ENCODE measurements at places on chromosomes 12 and 14. TPM values are rescaled to one million over a fixed set of nuclear protein-coding genes. Genes with fewer than 3 reads are reported as not detected.

SYNDIG1L gene
- 0.19 TPM for polyA plus RNA-seq

TUNAR gene
- 0.71 TPM for polyA plus RNA-seq

MORN3 gene
- 1.9 TPM for polyA plus RNA-seq

TTC9 gene
- 3.9 TPM for polyA plus RNA-seq

CLEC4C gene
- 0.15 TPM for polyA plus RNA-seq

LRRC10 gene
- not detected for polyA plus RNA-seq

OR10AD1 gene
- 0.40 TPM for polyA plus RNA-seq

ACSS3 gene
- 21.0 TPM for polyA plus RNA-seq

- no peak for DNase-seq
Observed at GRCh38 chr14:95273001-95273978, 46.4 kb downstream of the CLMN start.

DNA sequence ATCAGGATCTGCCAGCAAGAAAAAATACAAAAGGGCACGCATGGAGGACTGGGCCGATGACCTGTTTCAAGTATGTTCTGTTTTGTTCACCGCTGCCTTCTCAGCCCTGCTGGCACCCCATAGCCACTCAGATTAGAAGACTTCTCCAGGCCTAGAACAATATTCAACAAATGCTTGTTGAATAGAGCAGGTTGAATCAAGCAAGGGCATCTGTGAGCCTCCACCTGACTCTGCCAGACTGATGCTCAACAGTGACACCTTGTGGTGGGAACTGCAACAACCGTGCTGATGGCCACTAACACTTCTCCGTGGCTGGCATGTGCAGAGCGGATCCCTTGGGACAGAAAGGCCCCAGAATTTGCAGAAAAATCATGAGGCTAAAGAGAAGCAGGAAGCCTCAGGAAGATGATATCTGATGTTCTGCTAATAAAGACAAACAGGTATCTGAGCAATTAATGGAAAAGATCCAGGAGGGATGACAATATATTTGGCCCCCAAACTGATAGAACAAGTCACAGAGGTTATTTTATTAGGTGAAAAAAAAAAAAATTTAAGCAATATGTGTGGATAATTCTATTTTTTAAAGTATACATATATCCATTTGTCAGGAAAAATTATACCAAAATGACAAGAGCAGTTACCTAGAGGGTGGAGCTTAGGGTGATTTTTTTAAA lies 114.3 kb downstream of the KSR2 start:
- DNase-seq = no peak

- DNase-seq = no peak
Observed at GRCh38 chr14:61417141-61417540, 95.8 kb downstream of the PRKCH start.

DNA sequence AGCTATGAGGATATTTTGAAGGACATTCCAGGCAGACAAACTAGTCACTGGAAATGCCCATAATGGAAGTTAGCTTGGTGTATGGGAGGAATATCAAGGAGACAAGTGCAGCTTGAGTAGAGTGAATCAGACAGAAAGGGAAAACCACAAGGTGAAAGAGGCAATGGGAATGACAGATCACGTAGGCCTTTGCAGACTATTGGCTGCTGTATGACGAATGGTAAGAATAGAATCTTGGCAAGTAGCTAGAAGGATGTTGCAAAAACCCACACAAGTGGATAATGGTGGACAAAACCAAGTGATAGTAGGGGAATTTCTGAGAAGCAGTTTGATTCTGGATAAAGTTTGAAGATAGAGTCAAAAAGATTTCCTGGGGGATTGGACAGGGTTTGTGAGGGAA lies 196.9 kb upstream of the NOVA1 start:
- no peak for DNase-seq

GRCh38 chr14:99777951-99778350 lies 15.3 kb upstream of the EML1 start:
- DNase-seq = no peak

GRCh38 chr14:91363776-91364523 lies 53.7 kb downstream of the CCDC88C start:
- no peak for DNase-seq

- DNase-seq = no peak
Observed at GRCh38 chr14:30450631-30451545, 108.1 kb upstream of the G2E3 start.

DNA sequence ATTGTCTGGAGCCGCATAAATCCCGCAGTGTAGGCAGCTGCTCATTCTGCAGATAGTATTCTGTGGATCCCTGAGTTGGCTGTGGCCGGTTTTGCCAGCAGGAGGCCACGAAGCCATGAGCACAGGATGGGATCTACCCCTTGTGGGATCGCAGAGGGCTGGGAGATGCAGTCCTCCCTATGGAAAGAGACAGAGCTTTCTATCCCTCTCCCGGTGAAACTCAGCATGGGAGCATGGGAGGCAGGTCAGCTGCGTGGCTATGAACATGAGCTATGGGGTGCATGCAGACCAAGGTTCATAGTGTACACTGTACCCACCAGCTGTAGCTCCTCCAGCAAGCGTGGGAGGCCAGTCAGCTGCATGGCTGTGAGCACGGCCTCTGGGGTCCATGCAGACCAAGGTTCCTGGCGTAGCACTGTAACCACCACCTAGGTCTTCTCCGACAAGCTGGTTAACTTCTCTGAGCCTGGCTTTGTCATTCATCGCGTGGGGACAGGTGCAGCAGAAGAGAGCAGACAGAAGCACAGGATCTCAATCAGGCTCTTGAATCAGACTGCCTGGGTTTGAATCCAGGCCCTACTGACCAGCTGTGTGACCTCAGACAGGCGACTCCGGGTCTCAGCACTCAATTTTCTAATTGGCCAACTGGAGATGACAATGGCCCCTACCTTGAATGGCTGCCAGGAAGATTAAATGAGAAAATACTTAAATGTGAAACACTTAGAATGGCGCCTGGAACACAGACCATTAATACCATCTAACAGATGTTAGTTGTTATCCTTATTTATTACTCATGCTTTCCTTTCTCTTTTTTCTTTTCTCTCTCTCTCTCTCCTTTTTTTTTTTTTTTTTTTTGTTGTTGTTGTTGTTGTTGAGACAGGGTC lies 6.0 kb downstream of the BDKRB1 start:
- DNase-seq = no peak

DNA sequence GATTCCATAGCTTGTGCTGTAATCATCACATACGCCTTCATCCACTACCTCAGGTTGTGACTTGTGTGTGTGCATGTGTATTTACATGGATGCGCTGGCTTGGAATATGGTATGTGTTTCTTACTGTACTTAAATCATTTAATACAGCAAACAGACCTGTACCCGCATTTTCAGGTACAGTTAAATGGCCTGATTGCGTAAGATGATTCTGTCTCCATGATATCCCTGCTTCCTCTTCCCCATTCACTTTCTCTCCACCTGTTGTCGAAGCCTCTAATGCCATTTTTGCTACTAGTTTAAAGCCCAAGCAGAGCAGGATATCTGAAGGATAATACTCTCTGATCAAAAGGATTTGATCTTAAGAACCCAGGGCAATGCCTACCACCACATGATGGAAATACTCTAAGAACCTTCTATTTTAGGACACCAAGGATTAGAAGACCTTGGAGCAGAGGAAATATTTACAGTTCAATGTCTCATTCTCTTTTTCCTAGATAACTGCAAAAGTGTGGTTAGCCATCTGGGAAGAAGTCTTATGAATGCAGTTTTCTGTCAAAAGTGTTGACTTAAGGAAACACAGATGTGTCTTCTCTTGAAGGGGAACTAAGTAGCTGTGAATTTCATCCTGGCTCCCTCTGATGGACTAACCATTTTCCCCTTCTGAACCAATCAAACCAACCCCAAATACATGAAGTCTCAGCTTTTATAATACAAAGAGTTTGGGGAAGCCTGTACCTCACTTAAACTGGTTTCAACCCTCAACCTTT lies 78.7 kb downstream of the HELB start:
- no peak for DNase-seq

DNA sequence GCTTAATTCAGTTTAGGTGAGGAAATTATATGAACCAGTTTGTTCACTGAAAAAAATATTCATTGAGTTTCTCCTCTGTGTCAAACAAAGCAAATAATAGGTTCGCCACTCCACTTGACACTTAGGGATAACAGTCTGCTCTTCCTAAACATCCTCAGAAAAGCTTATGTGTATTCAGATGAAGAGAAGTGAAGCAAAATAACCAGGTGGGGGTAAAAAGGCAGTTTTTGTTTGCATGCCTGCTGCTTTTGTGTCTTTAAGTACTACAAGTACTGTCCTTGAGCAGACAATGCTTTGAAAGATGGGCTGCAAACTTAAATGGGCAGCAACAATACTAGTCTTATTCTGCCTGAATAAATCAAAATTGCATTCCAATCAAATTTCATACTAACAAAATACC lies 910.7 kb upstream of the MDGA2 start:
- DNase-seq = no peak

DNA sequence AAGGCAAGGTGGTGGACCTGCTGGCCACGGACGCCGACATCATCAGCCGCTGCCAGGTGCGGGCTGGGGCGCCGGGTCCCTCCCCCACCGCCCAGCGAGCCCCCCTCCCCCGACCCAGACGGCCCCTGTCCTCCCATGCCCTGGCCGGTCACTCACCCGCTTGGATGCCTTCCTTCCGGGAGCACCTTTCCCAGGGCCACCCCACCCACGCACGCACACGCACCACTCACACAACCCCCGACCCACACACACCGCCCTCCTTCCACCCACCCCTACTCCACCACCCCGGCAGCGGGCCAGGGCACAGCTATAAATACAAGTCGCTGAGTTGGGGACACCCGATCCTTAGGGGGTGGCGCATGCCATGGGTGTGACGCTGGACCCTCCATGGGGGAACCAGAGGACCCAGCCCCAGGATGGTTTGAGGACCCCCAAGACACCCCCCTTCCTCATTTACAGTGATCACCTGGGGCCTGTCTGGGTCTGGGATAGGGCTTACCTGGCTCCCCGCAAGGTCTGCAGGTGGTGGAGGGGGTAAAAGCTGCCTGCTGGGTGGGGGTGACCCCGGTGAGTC lies 465 bp downstream of the ADSS1 start:
- DNase-seq = no peak

GRCh38 chr14:99706107-99706900 lies 22.2 kb downstream of the CYP46A1 start:
- no peak for DNase-seq

DNA sequence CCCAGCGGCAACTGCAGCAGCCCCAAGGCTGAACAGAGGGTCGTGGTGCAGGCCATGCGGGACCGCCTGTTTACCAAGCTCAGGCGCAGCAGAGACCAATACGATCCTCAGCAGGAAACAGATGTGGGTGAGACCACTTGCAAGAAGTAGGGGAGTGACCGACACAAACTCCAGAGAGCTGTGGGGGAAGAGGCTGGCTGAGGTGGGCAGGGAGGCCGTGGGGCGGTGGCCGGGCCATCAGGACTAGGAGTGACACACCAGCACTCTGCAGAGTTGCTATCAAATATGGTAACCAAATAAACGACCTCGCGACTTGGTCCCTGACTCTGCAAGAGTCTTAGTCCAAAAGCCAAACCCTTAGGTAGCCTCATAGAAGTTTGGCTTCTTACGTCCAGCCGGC lies 30.6 kb downstream of the AMN start:
- no peak for DNase-seq

DNA sequence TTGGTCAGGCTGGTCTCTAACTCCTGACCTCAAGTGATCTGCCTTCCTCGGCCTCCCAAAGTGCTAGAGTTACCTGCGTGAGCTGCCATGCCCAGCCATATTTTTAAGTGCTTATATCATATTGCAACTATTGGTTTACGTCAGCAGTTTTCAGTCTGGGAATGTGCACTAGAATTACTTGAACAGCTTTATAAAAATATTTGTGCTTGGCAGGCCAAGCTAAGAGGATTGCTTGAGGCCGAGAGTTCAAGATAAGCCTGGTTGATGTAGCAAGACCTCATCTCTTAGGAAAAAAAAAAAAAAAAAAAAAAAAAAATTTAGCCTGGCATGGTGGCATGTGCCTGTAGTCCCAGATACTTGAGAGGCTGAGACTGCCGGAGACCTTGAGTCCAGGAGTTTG lies 17.1 kb downstream of the KIAA0586 start:
- no peak for DNase-seq

GRCh38 chr14:89856871-89857345 lies 97.6 kb downstream of the EFCAB11 start:
- no peak for DNase-seq

DNA sequence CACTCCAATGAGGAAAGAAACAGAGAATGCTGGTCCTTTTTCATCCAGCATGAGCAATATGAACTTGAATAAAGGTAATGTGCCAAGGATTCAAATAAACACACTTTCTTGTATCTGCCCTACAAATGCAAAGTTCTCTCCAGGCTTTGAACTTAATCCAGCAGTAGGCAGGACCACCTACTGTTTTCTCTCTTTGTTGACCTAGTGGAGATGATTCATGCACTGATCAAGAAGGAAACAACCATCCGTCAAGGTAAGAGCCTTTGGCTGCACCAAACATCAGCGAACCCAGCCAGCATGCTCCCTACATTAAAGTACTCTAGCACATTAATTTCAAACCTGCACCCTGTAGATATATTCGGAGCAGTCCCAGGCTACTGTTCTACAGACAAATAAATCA lies 489.3 kb downstream of the GALC start:
- DNase-seq = no peak

Measured in renal cortex interstitium (tissue), 15 donors.